ENCODE measurements at places on chromosomes 12 and 14.

DNA sequence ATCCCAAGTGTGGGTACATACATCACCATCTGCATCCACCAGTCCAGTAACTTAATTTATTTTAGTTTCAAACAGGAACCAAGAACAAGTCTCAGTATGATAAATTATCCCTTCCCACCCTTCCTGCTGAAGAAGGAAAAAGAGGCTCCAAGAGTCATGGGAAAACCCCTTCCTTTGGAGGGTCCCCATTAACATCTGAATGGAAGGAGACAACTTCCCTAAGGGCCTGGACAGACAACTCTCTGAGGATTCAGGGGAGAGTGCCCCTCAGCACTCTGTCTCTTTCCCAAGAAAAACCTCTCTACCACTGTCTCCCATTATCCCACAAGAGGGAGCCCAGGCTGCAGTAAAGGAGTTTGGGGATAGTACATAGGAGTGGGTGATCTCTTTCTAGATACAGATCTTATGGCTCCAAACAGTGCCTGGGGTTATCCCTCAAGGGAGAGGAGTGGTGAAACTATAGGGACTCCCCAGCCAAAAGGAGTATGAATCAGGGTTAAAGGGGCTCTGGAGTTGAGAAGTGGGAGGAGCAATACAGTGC is 6.2 kb downstream of the WNT10B start:
- no peak for DNase-seq

DNA sequence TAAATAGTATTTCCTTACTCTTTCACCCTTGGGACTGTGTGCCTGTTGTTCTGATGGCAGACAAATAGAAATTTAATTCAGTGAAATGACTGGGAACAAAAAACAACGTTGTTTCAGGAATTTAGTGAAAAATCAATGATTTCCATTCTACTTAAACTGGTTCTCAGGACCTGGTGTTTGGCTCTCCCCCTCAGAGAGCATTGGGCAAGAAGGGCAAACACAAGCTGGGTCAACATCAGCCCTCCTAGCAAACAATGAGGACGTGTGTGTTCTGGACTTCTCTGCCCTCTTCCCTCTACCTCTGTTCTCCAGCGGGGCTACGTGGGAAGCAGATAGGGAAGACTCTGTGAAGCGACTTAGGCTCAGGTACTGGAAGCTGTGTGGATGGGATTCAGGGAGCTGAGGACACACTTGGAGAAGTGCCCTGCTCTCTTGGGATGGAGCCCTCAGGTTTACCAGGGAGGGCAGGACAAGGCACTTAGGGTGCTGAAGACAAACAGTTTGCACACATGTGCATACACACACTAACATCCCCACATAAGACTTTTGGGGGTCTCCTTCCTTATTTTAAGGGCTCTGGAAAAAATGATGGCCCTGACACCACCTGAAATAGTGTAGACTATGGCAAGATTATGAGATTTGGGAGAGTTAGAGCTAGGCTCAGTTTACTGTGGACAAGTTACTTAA is 7.6 kb upstream of the SERPINA1 start:
- DNase-seq, result no peak

DNA sequence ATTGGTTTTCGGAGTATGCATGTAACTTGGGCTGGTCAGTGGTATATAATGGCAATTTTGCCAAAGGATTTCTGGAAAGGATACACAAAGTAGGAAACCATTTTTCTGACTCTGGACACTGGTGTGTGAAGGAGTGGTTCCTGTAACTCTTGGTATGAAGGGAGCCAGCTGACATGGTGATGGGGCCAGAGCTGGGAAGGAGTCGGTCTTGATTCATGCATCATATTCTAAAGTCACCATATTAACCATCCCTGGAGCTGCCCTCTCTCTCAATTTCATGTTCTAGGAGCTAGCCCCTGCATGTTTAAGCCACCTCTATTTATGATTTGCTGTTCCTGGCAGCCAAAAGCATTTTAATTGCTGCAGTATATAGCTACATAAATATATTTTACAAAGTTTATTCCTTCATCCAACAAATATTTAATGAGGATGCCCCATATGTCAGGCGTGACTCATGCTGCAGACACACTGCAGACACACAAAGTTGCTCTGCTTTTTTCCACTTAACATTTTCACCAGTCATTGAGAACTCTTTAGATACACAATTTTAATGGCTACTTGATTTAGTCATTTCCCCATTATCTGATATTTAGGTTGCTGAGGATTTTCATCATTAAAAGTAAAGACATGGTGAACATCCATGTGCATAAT is 78.7 kb upstream of the PSMC1 start:
- no peak for DNase-seq

DNA sequence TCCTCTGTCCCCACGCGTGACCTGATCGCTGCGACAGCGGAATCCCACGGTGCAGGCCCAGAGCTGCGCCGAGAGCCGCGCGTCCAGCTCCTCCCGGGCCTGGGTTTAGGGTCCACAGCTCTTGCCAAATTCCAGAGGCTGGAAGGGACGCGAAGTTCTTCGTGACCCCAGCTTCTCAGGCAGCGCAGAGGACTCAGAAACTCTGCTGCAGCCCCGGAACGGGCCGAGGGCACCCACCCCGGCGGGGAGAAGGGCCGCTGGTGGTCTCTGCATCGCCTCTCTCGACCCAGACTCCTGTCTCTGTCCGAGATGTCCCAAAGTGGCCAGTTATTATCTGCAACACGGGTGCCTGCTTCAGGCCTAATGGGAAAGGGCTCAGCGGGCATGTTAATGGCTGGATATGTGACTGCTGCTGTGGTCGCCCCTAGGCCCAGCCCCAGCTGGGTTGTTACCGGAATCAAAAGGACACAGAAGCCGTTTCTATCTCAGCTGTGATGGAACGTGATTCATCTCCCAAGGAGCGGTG is 236.4 kb downstream of the VRK1 start:
- DNase-seq, result no peak

GRCh38 chr12:8665759-8666158 is 3.1 kb upstream of the MFAP5 start:
- no peak for DNase-seq

GRCh38 chr12:56900583-56900982 is 33.6 kb downstream of the SDR9C7 start:
- no peak for DNase-seq

DNA sequence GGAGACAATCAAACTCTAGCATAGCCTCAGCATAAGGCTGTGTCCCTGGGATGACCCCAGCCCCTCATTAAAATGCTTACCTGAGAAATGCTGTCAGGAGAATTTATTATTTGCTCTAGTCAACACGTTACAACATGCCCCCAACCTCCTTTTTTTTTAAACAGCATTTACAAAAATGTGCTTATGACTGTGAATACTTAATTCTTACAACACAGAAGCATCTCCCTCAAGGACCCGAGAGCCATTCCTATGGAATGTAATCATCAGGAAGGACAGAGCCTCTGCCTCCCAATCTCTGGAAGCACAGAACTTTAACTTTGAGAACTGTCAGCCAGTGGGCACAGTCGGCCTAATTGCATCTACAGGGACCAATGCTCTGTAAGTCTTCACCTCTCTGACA is 136.6 kb upstream of the OVCH1 start:
- no peak for DNase-seq

DNA sequence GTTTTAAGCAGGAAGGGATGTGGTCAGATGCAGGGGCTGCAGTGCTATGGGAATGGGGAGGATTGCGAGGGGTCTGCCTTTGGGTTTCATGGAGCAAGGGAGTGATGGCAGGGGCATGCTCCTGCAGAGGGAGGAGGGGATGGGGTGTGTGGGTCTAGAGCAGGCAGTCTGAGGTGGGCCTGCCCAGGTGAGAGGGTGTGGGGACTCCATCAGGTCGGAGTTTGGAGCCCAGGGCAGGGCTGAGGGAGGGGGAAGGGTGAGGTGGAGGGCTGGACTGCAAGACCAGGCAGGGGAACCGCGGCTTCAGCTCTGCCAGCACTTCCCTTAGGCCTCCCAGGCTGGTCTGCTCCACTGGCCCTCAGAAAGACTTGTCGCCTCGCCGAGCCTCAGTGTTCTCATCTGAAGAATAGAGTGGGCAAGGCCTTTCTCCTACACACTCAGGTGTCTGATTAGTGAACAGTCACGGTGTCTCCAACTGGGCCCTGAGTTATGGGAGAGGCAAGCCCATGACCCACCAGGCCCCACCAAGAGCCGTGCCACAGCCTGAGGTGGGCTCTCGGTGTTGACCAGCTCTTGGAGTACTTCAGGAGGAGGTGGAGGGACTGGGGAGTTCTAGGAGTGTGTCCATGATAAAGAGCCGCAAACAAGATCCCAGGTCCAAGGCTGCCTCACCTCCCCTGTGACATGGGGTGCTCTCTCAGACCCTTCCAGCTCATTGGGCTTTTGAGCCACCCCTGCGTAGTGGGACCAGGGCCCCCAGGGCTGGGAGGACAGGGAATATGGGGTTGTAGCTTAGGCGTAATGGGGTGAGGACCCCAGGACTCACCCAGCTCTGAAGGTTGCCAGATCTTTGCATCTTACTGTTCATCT is 20.1 kb upstream of the KRT80 start:
- no peak for DNase-seq

DNA sequence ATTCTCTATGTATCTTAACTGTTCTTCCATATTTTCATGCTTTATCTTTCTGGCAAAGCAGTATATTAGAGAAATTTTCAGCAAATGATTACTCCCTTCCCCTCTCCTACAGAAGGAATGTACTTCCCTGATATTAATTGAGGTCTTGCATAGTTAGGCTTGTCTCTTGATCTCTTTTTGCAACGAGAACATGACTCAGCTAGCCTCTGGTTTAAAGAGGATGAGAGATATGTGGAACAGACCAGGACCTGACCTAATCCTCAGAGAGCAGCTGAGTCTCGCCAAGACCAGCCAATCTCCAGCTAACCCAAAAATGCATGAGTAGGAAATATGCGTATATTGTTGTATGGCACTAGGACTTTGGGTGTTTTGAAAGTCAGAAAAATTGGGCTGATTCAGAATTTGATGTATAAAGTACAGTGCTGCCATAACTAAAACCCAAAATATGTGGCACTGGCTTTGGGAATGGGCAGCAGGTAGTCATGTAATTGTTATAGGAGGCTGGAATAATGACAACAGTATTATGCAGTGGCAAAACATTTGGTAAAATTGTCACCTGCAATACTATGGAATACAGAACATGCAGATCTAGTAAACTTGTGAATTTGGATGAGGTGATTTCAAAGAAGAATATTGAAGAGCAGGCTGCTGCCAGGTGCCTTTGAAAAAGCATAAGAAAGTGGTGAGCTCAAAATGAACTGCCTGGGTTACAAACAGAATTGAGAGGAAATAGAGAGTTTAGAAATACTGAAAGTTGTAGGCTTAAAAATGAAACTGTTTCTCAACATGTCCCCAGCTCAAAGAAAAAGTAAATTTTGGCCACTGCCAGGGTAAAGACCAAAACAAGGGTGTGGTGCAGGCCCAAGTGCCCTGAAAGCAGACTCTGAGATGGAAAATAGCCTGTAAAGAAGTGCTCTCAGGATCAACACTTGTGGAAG is 9.3 kb upstream of the USP15 start:
- no peak for DNase-seq

- no peak for DNase-seq
These were observed 412 bp downstream of the FGFR1OP2 start for GRCh38 chr12:26938701-26939062.

DNA sequence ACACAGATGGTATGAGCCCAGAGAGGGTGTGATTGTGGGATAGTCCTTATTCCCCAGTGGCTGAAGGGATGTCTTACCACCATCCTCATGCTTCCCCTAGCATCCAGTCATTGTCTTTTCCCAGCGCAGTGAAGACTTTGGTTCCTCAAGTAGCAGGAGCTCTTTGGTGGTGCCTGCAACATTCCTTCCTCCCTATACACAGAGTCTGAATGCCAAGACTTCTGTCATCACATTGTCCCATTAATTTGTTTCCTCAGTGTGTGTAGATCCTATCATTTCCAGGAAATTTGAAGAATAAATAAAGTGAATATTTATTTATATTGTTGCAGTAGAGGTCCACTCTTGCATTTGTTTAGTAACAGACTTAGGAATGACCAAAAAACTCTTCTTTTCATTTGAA is 147.2 kb downstream of the DACT1 start:
- no peak for DNase-seq

GRCh38 chr12:131122631-131123030 is 168.9 kb downstream of the ADGRD1 start:
- DNase-seq, result no peak

DNA sequence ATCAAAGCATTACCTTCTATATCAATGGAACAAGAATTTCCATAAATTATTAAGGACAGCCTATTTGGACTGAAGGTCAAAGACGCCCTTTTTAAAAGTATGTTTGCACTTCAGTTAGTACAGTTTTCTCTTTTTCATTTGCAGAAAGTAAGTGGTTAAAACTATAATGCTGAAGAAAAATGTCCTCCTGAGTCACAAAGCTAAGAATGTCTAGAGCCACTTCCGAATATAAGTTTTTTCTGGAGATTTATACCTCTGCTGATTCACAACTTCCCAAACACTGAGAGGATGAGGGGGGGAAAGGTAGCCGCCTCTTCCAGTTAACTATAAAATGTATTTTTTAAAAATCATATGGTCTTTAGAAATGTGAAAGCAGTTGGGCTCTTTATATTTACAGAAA is 84.9 kb downstream of the DUSP6 start:
- no peak for DNase-seq

GRCh38 chr14:81205639-81206038 is 15.1 kb downstream of the GTF2A1 start:
- no peak for DNase-seq

- DNase-seq, result no peak
These were observed 107.7 kb downstream of the UNC79 start for GRCh38 chr14:93538413-93538812.

- DNase-seq, result no peak
These were observed 24.9 kb downstream of the FOXN3 start for GRCh38 chr14:89392181-89392580.

- peak; percentile 57 for DNase-seq
These were observed 14.7 kb downstream of the ITGA5 start for GRCh38 chr12:54404061-54405004.

DNA sequence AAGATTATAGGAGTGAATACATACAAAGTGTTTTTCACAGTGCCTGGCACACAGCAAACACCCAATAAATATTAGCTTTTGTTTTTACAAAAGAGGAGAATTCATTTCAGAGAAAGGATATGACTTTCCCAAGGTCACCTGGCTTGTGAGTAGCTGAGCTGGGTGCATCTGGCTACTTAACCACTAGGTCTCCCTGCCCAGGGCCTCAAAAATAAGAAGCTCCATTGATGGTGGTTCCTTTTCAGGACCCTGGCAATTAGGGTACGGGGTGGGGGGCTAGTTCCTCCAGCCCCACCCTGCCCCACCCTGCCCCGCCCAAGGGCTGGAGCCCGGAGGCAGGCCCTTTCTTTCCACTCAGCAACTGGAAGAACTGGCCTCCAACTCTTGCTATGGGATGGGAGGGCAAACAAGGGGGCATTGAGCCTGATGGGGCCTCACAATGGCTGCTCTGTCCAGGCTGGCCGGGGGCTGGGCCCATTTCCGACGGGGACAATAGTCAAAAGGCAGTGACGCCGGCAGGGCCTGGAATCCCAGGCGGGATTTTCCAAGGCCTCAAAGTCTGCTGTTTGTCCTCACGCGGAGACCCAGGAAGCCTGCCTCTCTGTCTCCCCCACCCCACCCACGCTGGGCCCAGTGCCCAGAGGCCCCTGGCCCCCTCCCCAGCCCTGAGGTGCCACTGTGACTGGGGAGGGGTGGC is 8.2 kb upstream of the ATG101 start:
- DNase-seq, result no peak
